ENCODE measurements at places on chromosomes 5 and 9.
A peak's percentile ranks its signal among the peaks of the same experiment; 100 is the strongest.

DNA sequence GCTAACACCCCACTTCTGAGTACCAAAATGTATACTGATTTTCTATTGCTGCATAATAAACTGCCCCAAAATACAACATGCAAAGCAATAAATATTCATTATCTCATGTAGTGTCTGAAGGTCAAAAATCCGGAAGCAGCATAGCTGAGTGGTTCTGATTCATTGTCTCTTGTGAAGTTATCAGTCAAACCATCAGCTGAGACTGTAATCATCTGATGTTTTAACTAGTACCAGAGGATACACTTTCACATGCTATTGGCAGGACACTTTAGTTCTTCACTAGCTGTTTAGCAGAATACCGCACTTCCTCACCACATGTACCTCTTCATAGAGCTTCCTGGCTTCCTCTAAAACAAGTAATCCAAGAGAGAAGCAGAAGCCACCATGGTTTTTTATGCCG, 12.7 kb upstream of the TMEM161B start:
- H3K4me3 ChIP-seq = no peak overlapping the region
- no peaks in the 10 kb centered on the region for H3K27me3 ChIP-seq
- H3K4me1 ChIP-seq = no peaks in the 10 kb centered on the region
- no peak overlapping the region for H3K27ac ChIP-seq

GRCh38 chr5:150573867-150574817, 66.2 kb downstream of the NDST1 start:
- no peaks in the 10 kb centered on the region for H3K27me3 ChIP-seq
- no peak overlapping the region for H3K27ac ChIP-seq
- no peaks in the 10 kb centered on the region for H3K4me1 ChIP-seq
- H3K4me3 ChIP-seq = no peak overlapping the region
- DNase-seq = no peak
- no peaks in the 10 kb centered on the region for H3K36me3 ChIP-seq

DNA sequence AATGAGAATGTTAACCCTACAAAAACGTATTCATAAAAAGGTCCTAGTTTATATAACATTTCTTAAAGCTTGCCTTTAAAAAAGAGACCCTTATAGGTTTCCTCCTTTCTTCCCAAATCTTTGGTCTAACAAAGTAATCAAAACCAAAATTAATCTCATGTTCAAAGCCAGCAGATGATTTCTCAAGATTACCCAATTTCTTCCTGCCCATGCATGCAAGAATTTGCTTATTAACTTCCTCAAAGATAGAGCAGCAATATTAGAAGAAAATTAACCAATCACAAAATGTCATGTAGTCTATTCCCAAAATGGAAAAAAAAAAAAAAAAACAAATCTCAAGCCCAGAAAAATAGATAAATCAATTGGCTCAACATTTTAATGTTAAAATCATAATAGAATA, 114.9 kb downstream of the MLLT3 start:
- no peak overlapping the region for H3K4me3 ChIP-seq
- H3K27ac ChIP-seq = no peak overlapping the region
- H3K4me1 ChIP-seq = no peaks in the 10 kb centered on the region
- no peak for DNase-seq
- no peaks in the 10 kb centered on the region for H3K36me3 ChIP-seq
- no peaks in the 10 kb centered on the region for H3K27me3 ChIP-seq

GRCh38 chr5:139642891-139643871, 5.0 kb upstream of the CXXC5 start:
- H3K4me1 ChIP-seq = peaks cover 83% of the 10 kb centered on the region
- DNase-seq = no peak
- H3K4me3 ChIP-seq = no peak overlapping the region
- H3K27me3 ChIP-seq = no peaks in the 10 kb centered on the region
- peak overlapping the region; percentile 36 for H3K27ac ChIP-seq

- DNase-seq = no peak
- peak overlapping the region; percentile 56 for H3K27ac ChIP-seq
- H3K4me1 ChIP-seq = peaks cover 52% of the 10 kb centered on the region
- H3K36me3 ChIP-seq = no peaks in the 10 kb centered on the region
- no peak overlapping the region for H3K4me3 ChIP-seq
- H3K27me3 ChIP-seq = no peaks in the 10 kb centered on the region
Observed at GRCh38 chr9:111957856-111958631, 61.4 kb downstream of the UGCG start.

DNA sequence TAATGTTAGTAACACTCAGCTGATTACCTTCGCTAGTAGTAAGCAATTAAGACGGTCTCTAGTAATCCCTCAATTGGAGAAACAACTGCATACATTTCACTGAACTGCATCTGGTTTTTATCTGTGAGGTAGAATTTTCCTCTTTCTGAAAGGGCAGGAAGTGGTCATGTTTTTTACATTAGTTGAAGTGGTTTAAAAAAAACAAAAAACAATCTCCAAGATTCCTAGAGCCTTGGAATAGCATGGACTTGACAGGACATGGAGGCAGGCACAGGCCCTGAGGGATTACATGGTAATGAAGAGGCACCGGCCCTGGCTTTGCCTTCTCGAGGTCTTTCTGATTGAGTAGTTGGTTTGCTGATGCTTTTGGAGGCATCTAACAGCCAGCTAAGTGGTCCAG, 25.8 kb downstream of the THBS4 start:
- no peaks in the 10 kb centered on the region for H3K27me3 ChIP-seq
- no peaks in the 10 kb centered on the region for H3K4me1 ChIP-seq
- no peak for DNase-seq
- no peak overlapping the region for H3K27ac ChIP-seq
- no peaks in the 10 kb centered on the region for H3K36me3 ChIP-seq
- H3K4me3 ChIP-seq = no peak overlapping the region

GRCh38 chr9:134247918-134248631, 78.2 kb upstream of the RXRA start:
- peaks cover 14% of the 10 kb centered on the region for H3K4me1 ChIP-seq
- DNase-seq = no peak
- H3K4me3 ChIP-seq = no peak overlapping the region

- H3K4me3 ChIP-seq = no peak overlapping the region
- no peaks in the 10 kb centered on the region for H3K27me3 ChIP-seq
- H3K4me1 ChIP-seq = peaks cover 9% of the 10 kb centered on the region
- no peak for DNase-seq
Observed at GRCh38 chr5:133110709-133111108, 58.9 kb downstream of the HSPA4 start.

DNA sequence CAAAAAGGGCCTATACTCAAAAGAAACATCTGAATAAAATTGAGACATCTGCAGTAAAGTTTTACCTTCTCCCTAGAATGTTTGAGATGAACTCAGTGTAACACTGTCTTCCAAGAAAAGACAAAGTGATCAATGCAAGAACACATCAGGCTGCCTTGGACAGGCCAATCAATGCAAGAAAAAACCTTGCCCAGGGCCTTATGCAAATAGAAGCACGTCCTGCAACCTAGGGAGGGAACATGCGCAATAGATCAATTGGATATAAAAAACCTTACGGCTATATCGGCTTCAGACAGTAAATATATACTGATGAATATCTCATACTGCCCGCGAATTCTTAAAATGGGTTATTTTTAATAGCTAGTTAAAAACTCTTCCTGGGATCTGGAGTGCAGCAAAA, 66.4 kb upstream of the POU5F2 start:
- H3K4me1 ChIP-seq = no peaks in the 10 kb centered on the region
- no peaks in the 10 kb centered on the region for H3K27me3 ChIP-seq
- no peak overlapping the region for H3K27ac ChIP-seq

DNA sequence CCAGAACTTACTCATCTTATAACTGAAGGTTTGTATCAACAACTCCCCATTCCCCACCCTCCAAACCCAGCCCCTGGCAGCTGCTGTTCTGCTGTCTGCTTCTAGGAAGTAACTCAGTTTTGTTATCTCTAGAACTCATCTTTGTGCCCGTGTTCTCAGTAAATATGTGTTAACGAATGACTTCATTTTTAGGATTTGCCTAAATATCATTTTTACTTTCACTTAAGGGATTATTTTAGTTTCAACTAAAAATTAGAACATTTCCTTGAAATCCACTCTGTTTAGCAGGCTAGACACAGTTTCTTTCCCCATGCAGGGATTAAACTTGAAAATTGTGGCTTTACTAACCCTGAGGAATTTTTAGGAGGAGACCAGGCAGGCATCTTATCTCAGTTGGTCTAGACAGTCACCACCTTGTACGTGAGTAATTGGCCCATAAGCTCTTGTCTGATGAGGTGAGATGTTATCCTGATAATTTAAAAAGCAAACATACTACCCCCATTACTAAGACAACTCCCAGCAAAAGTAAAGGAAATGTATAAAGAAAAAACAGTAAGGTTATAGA, 68.2 kb upstream of the TNFAIP8 start:
- no peaks in the 10 kb centered on the region for H3K27me3 ChIP-seq
- no peak for DNase-seq
- H3K36me3 ChIP-seq = no peaks in the 10 kb centered on the region

DNA sequence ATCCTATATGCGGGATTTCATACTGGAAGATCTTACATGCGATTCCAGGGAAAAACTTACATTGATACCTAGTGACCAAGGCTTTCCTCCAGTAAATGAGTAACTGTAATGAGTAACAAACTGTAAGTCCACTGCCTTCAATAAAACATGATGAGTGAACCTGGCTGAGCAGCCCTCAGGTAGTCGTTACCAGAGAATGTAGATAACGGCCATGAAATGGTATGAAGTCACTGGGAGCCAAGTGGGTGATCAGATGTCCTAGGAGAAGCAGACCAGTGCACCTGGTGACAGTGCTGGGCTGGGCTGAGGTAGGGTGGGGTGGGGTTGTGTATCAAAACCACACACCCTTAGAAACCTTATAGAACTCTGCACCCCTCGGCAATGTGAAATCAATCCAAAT, 203.6 kb downstream of the ALDH1A1 start:
- no peaks in the 10 kb centered on the region for H3K4me1 ChIP-seq
- H3K27ac ChIP-seq = no peak overlapping the region
- DNase-seq = no peak
- no peak overlapping the region for H3K4me3 ChIP-seq

DNA sequence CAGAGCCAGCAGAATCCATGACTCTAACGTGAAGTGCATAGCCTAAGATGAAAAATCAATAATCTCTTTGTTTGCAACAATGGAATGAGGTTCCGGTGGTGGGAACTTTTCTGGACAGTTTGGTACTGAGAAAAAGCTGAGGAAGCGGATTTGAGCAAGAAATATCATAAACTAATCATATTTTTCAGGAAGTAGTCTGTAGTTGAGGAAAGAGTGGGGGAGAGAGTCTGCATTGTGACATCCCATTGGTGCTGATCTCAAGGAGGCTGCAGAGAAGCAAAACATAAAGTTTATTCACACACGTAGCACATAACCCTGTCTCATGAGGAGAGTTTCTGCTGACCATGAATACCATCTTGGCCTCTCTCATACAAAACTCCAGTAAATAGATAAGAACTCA, 15.8 kb upstream of the FCHO2 start:
- no peak for DNase-seq
- no peaks in the 10 kb centered on the region for H3K27me3 ChIP-seq
- no peak overlapping the region for H3K4me3 ChIP-seq

DNA sequence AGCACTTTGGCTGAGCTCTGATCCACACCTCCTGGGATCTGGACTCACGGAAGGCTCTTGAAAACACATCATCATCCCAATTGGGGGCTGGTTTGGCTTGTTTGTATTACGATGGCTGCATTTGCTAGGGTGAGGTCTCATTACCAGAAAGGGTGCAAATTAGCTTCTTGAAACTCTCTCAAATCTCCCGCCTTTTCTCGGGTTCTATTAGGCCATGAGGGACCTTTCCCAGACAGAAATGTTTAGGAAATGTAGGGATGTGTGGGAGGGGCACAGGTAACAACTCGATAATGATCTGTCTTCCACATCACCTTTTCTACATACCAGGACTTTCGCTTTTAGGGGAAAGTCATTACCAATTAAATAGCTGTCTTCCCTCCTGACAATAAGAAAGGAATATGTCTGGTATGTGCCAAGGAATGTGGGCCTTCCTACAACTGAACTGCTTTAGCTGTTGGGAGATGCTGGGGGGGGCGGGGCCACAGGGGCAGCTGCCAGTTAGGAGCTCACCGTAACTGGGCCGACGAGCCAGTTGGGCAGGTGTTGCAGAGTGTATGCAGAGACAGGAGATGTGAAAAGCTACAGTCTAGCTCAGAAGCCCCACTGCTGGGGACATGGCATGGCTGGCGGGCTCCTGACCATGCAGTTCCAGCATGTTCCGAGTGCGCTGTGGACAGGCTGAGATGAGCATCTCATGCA, 71.2 kb downstream of the AK8 start:
- H3K27me3 ChIP-seq = no peaks in the 10 kb centered on the region
- DNase-seq = no peak
- no peak overlapping the region for H3K4me3 ChIP-seq
- no peaks in the 10 kb centered on the region for H3K4me1 ChIP-seq
- H3K36me3 ChIP-seq = no peaks in the 10 kb centered on the region
- H3K27ac ChIP-seq = no peak overlapping the region

DNA sequence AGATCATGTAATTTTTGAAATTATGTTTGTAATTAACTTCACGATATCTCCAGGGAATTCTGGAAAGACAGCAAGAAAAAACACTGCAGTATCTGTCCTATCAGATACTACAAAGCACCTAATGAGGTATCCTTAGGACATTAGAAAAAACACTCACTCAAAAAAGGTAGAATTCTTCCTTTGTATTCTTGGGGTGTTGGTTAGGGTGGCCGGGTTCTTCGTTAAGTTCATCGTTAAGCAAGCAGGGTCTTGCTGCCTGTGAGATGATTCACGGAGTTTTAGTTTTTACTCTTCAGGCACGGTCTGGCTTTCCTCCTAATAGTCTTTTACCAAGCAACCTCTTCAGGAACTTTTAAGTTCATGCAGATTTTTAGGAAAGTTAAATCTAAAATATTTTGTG, 91.4 kb upstream of the IRX4 start:
- no peak for DNase-seq
- peak overlapping the region; percentile 58 for H3K27ac ChIP-seq

GRCh38 chr9:5441043-5441442, 3.3 kb upstream of the PLGRKT start:
- no peak overlapping the region for H3K4me3 ChIP-seq
- no peaks in the 10 kb centered on the region for H3K36me3 ChIP-seq
- H3K4me1 ChIP-seq = peaks cover 24% of the 10 kb centered on the region
- no peaks in the 10 kb centered on the region for H3K27me3 ChIP-seq
- DNase-seq = no peak

DNA sequence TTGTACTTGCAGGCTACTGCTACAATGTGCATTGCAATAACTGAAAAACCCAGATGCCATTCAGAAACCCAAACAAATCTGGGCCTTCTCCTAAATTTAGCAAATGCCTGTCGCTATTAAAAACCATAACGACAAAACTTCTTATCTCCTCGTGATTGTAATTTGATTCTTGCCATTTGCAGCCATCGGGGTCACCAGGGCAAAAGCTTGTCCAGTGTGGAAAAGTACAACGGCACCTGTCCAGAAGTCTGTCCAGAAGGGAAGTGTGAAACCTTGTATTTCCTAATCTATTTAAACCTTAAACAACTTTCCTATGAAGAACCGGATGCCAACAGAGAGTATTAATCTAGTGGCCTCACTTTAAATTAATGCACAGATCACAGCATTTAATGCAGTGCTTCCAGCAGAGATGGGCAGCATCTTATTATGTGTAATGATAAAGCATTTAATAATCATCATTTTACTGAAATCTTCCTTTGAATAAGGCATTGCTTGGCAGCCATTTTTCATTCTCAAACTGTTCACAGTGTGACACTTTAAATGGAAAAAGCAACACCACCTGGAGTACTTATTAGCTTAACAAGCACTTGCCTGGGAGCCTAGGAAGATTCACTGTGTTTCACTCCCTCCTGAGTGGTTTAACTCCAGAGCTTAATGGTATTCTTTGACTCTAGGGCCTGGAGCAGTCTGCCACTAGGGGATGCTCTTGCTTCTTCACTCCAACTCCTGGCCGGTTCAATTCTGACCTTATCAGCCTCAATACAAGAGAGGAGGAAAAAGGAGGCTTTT, 4.9 kb upstream of the C7 start:
- DNase-seq = no peak
- H3K36me3 ChIP-seq = no peaks in the 10 kb centered on the region
- no peak overlapping the region for H3K27ac ChIP-seq
- no peaks in the 10 kb centered on the region for H3K4me1 ChIP-seq
- H3K27me3 ChIP-seq = no peaks in the 10 kb centered on the region
- H3K4me3 ChIP-seq = no peak overlapping the region

Measured in esophagus squamous epithelium (tissue), 5 donors.